Activated T-helper 17 cell treated with anti-CD3 and anti-CD28 coated beads, Interleukin-2, amount 50 U/mL, for 72 hours (primary cell): ENCODE measurements at places on chromosomes 2 and 18. TPM values are rescaled to one million over a fixed set of nuclear protein-coding genes. Genes with fewer than 3 reads are reported as not detected.

VPS4B gene
- total RNA-seq, result 72.3 TPM

CCDC178 gene
- total RNA-seq, result not detected

- H3K27ac ChIP-seq, result no peak overlapping the region
- ATAC-seq, result no peak
- no peaks in the 10 kb centered on the region for H3K36me3 ChIP-seq
- no peaks in the 10 kb centered on the region for H3K27me3 ChIP-seq
- no peak overlapping the region for H3K4me3 ChIP-seq
Observed at GRCh38 chr2:227006189-227006897, 157.7 kb downstream of the COL4A4 start.

GRCh38 chr2:23367760-23368159 is 17.2 kb upstream of the KLHL29 start:
- peaks cover 29% of the 10 kb centered on the region for H3K27me3 ChIP-seq
- no peak overlapping the region for H3K4me3 ChIP-seq
- no peak for ATAC-seq

GRCh38 chr2:48633143-48633542 is 15.5 kb downstream of the GTF2A1L start:
- ATAC-seq, result no peak
- peaks cover 18% of the 10 kb centered on the region for H3K27me3 ChIP-seq
- H3K4me3 ChIP-seq, result no peak overlapping the region
- H3K4me1 ChIP-seq, result no peaks in the 10 kb centered on the region

GRCh38 chr18:75167759-75168618 is 41.0 kb downstream of the PTGR3 start:
- H3K36me3 ChIP-seq, result no peaks in the 10 kb centered on the region
- peaks cover 4% of the 10 kb centered on the region for H3K27me3 ChIP-seq
- H3K4me3 ChIP-seq, result no peak overlapping the region
- no peak overlapping the region for H3K27ac ChIP-seq
- ATAC-seq, result no peak

GRCh38 chr18:79772108-79772864 is 25.5 kb upstream of the KCNG2 start:
- H3K36me3 ChIP-seq, result no peaks in the 10 kb centered on the region
- ATAC-seq, result no peak
- no peak overlapping the region for H3K27ac ChIP-seq
- H3K4me1 ChIP-seq, result no peaks in the 10 kb centered on the region
- no peak overlapping the region for H3K4me3 ChIP-seq

DNA sequence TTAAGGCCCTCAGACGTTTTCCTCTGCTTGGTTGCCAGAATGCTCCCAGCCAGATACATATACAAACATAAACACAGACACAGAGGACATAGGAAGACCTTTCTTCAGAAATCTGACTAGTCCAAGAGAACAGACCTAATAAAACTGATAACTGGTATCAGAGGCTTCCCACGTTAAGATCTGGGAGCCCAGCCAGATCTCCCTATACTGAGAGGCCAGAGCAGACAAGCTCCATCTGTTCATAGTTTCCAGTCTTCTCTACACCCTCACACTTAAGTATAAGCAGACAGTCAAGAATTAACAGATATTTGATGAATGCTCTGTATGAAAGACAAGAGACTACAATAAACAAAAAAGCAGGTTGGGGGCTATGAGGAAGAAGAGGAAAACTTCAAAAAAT is 240.5 kb upstream of the CHAC2 start:
- H3K36me3 ChIP-seq, result no peaks in the 10 kb centered on the region
- no peak overlapping the region for H3K4me3 ChIP-seq
- H3K27me3 ChIP-seq, result peaks cover 23% of the 10 kb centered on the region
